ENCODE measurements at places on chromosomes 12 and 14. TPM values are rescaled to one million over a fixed set of nuclear protein-coding genes. Genes with fewer than 3 reads are reported as not detected.

Gene KRT79
- not detected for polyA plus RNA-seq

Gene PROX2
- polyA plus RNA-seq, result not detected

Gene SDR9C7
- not detected for polyA plus RNA-seq

Gene USP44
- 0.60 TPM for polyA plus RNA-seq

Gene RNFT2
- polyA plus RNA-seq, result 0.46 TPM

Gene TAS2R50
- polyA plus RNA-seq, result not detected

Gene VCPKMT
- polyA plus RNA-seq, result 4.2 TPM

Gene ANG
- 15.5 TPM for polyA plus RNA-seq

Gene DPPA3
- polyA plus RNA-seq, result not detected

Gene RHOJ
- polyA plus RNA-seq, result 6.4 TPM

Gene ARL6IP4
- polyA plus RNA-seq, result 243 TPM

Gene KLRC4
- polyA plus RNA-seq, result not detected

Gene DDX11
- 6.9 TPM for polyA plus RNA-seq

Gene KRT8
- polyA plus RNA-seq, result 3,526 TPM

Gene ZNF84
- 0.92 TPM for polyA plus RNA-seq

Gene KRT78
- 5.4 TPM for polyA plus RNA-seq

Gene JPH4
- polyA plus RNA-seq, result 0.60 TPM

Gene CLEC4D
- 0.12 TPM for polyA plus RNA-seq

Gene CCDC177
- polyA plus RNA-seq, result not detected

Gene RAD9B
- polyA plus RNA-seq, result 0.46 TPM

Gene OR4E2
- not detected for polyA plus RNA-seq

Gene DBX2
- polyA plus RNA-seq, result not detected

Gene PRH2
- polyA plus RNA-seq, result not detected

Gene CLEC7A
- polyA plus RNA-seq, result 9.8 TPM

Gene LGMN
- 66.2 TPM for polyA plus RNA-seq

Gene TAS2R8
- not detected for polyA plus RNA-seq

Gene E2F7
- polyA plus RNA-seq, result 1.2 TPM

Gene KLRC1
- 1.3 TPM for polyA plus RNA-seq

Gene CCDC197
- polyA plus RNA-seq, result not detected

Gene SLCO1B3
- polyA plus RNA-seq, result 0.32 TPM

Gene HNF1A
- 12.0 TPM for polyA plus RNA-seq

Gene ITGA7
- 21.0 TPM for polyA plus RNA-seq

Gene FOXA1
- polyA plus RNA-seq, result 14.4 TPM

Gene CCDC175
- polyA plus RNA-seq, result not detected

Gene KCTD10
- polyA plus RNA-seq, result 53.5 TPM

Gene CISTR
- not detected for polyA plus RNA-seq

Gene P2RX7
- 1.4 TPM for polyA plus RNA-seq

Gene FOXM1
- 2.4 TPM for polyA plus RNA-seq

Gene GPRC5A
- polyA plus RNA-seq, result 13.8 TPM

Gene HCAR1
- not detected for polyA plus RNA-seq

Gene WNT1
- polyA plus RNA-seq, result not detected

Gene ZFYVE21
- polyA plus RNA-seq, result 90.1 TPM

Gene TAMALIN
- polyA plus RNA-seq, result 4.9 TPM

Gene HHIPL1
- 0.80 TPM for polyA plus RNA-seq

Gene SCNN1A
- 169 TPM for polyA plus RNA-seq

Gene PTCSC3
- not detected for polyA plus RNA-seq

Gene SYNJ2BP
- polyA plus RNA-seq, result 21.7 TPM

Gene ESPL1
- 5.5 TPM for polyA plus RNA-seq

Gene SELPLG
- 26.1 TPM for polyA plus RNA-seq

Gene GLS2
- not detected for polyA plus RNA-seq

Gene KLRC3
- polyA plus RNA-seq, result 1.8 TPM

Gene PRPH
- polyA plus RNA-seq, result 0.46 TPM

Gene MGST1
- 192 TPM for polyA plus RNA-seq

Gene DTX1
- 15.8 TPM for polyA plus RNA-seq

Measured in sigmoid colon (tissue), 7 donors.